Left kidney (tissue), 8 donors: ENCODE measurements at places on chromosomes 1 and 21. TPM values are rescaled to one million over a fixed set of nuclear protein-coding genes. Genes with fewer than 3 reads are reported as not detected.

PTPN14 gene
- polyA plus RNA-seq: 44.4 TPM

RGS8 gene
- 0.12 TPM for polyA plus RNA-seq

TNFAIP8L2 gene
- 1.6 TPM for polyA plus RNA-seq

KIF14 gene
- polyA plus RNA-seq: 12.4 TPM

FNDC10 gene
- 2.4 TPM for polyA plus RNA-seq

PIGR gene
- polyA plus RNA-seq: 1.6 TPM

GRCh38 chr1:12126781-12127180 is 40.0 kb upstream of the TNFRSF1B start:
- DNase-seq: no peak

- no peak for DNase-seq
Observed at GRCh38 chr1:177941976-177942375, 27.9 kb downstream of the SEC16B start.

- peak; percentile 60 for DNase-seq
Observed at GRCh38 chr21:37916310-37917051, at the start of gene KCNJ6. Gene KCNJ6 (minus strand): TSS chr21:37916457. CDS start chr21:37840682, 75,775 bp downstream.

- DNase-seq: no peak
Observed at GRCh38 chr1:46133181-46133658, 791 bp upstream of the PIK3R3 start.

DNA sequence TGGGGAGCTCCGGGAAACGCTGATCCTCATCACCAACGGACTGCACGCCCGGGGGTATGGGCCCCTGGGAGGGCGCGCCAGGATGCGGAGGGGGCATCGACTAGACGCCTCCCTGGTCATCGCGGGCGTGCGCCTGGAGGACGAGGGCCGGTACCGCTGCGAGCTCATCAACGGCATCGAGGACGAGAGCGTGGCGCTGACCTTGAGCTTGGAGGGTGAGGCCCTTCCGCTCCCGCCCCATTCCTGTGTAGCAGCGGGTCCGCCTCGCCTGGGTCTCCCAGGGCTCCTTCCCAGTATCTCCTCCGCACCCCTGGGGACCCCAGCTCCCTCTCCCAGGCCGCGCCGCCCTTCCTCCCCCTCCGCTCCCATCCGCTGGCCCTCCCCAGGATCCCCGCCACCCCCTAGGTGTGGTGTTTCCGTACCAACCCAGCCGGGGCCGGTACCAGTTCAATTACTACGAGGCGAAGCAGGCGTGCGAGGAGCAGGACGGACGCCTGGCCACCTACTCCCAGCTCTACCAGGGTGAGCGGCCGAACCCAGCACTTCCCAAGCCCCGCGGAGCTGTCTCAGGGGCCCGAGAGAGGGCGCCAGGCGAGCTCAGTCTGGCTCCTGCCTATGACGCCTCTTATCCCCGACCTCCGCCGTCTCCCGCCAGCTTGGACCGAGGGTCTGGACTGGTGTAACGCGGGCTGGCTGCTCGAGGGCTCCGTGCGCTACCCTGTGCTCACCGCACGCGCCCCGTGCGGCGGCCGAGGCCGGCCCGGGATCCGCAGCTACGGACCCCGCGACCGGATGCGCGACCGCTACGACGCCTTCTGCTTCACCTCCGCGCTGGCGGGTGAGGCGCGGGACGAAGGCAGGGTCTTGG is 5.0 kb downstream of the HAPLN2 start:
- DNase-seq: no peak

- DNase-seq: no peak
Observed at GRCh38 chr1:28374297-28374696, 4.8 kb downstream of the PHACTR4 start.

DNA sequence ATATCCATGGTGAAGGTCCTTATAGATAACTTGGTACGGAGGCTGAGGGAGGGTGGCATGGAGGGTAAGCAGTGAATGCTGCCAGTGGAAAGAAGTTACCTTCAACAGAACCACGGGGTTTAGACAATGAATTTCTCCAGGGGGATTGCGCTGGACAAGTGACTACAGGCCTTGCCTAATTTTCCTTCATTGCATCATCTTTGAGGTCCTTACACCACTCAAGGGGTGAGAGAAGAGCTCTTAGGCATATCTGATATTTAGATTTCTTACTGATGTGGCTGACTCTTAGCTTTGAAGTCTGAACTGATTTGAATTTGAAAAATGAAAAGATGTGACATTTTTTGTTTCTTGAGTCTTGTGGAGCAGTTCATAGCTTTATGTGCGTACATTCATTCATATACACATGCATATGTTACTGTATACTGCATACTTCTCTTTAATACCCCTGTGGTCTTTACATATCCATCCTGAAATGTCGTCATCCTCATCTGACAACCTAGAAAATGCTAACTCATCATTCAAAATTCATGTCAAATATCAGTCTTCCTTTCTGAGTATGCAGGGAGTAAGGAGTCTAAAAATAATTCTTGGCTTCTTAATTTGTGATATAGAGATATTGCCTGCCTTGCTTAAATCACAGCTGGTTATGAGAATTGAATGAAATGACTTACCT is 63.6 kb downstream of the DNM3 start:
- no peak for DNase-seq

- no peak for DNase-seq
Observed at GRCh38 chr1:2528966-2529783, 888 bp downstream of the HES5 start.

- DNase-seq: no peak
Observed at GRCh38 chr21:41201385-41201784, 33.4 kb downstream of the BACE2 start.

DNA sequence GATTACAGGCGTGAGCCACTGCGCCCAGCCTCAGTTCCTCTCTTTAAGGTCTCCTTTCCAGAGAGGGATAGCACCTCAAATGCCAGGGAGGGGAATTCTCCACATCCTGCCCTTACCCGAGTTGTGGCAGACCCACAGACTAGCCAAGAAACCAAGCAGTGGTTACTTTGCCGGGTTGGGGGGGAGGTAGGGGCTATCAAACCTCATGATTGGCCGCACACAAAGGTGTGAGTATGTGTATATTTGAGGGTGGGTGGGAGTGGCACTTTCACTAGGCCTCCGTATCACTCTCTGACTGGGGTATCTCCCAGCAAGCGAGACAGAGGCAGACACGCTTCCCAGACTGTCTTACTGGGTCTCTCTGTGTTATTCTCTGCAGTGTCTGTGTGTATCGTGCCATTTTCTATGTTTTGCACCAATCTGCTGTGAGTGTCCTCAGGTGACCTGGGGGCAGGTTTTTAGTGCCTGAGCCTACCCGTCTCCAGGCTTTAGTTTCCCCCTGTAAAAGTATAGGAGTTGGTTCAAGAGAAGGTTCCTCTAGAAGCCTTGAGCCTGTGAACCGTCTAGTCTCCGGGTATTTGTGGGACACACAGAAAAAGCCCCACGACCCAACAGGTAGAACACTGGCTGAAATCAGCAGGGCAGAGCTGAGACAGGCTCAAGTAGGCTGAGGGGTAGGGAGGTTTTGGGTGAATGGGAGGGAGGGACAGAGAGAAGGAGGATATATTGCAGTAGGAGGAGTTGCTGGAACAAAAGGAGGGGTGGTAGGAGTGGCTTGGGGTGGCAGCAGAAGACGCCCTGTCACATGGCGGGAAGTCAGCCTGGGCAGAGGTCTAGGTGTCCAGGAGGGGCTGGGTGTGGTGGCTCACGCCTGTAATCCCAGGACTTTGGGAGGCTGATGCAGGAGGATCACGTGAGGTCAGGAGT is 10.3 kb downstream of the LMNA start:
- DNase-seq: no peak

GRCh38 chr1:50978144-50978851 is 8.3 kb downstream of the CDKN2C start:
- no peak for DNase-seq

GRCh38 chr1:107459204-107459904 is 318.5 kb downstream of the NTNG1 start:
- no peak for DNase-seq
